ENCODE measurements at places on chromosomes 3 and 15.

GRCh38 chr3:8840556-8840955 is 71.1 kb upstream of the OXTR start:
- DNase-seq, result no peak

DNA sequence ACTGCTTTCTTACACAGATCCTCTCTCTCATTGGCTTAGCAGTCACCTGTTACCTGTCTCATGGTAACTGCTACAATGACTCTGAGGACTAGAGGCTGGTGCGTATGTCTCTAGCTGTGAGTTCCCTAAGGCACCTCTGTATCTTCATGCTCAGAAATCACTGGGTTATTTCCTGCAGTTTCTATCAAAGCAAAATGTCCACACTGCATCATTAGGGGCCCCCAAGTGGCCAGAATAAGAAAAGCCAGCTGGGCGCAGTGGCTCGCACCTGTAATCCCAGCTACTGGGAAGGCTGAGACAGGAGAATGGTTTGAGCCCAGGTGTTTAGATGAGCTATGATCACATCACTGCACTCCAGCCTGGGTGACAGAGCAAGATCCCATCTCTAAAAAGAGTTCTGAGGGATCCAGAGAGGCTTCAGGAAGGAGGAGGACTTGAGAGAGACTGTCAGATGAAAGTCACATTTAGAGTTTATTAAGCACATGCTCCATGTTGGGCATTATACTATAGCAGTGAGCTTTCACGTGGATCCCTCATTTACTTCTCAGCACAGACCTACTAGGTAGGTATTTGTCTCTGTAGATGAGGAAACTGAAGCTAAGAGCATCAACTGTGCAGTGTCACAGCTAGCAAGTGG is 2.3 kb upstream of the VPS18 start:
- peak; percentile 48 for DNase-seq

GRCh38 chr3:111547631-111548030 is 5.6 kb downstream of the CD96 start:
- DNase-seq, result no peak

GRCh38 chr15:51390241-51390965 is 48.9 kb downstream of the GLDN start:
- DNase-seq, result no peak

- DNase-seq, result no peak
Observed at GRCh38 chr15:85580879-85581278, 200.5 kb downstream of the AKAP13 start.

GRCh38 chr3:121989943-121990342 is 32.1 kb downstream of the ILDR1 start:
- no peak for DNase-seq

DNA sequence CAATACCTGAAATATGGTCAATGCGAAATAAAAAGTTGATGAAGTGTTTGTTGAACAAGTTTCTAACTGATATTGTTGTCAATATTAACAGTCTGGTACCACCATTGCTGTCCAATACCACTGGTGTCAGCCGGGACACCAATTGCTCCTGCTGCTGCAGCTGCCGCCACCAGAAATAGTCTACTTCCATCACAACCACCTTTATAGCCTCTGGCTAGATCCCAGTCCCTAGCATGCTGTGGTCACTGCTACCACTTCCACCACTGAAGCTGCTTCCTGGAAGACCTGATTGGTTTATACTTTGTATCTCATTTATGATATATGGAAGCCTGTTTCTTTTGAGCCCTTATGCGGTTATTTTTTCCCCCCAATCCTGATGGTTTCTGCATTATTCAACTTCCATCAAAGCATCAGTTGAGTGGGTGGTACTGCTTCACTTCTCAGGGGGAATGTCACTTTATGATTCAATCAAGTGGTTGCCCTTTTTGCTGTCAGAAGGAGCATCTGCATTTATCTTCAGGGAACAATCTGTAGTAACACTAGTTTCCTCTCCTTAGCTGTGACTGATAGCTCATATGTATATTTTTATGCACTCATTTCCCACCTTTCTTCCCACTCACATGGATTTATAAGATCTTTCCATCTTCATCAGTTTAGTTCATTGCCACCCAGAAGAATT is 11.7 kb downstream of the LNP1 start:
- DNase-seq, result no peak

GRCh38 chr3:187005827-187006481 is 75.6 kb downstream of the ST6GAL1 start:
- DNase-seq, result no peak

DNA sequence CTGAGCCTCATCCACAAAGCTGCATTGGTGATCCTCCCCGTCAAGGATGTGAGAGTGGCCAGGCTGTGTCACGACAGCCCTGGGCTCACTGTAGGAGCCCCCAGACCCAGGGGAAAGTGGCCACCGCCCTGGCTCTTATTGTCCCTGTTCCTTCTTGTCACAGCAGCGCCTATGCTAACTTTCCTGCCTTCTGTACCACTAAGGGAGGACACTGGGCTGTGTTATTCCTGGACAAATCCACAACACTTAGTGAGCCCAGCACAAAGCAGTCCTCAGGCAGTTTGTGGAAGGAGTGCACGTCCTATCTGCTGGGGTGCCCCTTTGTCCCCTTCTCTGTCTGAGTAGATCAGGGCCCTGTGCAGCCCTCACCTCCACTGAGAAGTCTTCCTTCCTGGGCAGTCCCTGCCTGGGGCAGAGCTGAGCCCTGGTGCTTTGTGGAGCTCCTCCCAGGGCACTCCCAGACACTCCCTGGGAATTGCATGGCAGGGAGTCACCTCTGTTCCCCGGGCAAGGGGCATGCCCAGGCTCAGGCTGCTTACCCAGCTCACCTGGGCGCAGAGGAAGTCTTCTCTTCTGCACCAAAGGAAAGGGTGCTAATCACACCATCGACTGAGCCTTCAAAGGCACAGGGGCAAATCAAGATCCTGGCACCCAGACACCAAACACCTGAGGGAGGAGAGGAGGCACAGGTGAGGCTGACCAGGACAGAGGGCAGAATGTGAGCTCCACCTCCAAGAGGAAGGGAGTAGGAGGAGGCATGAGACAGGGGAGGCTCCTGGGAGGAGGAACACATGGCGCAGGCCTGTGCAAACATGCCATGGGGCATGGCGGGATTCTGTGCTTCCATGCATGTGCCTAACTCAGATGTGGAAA is 138.7 kb downstream of the KLF13 start:
- DNase-seq, result no peak

DNA sequence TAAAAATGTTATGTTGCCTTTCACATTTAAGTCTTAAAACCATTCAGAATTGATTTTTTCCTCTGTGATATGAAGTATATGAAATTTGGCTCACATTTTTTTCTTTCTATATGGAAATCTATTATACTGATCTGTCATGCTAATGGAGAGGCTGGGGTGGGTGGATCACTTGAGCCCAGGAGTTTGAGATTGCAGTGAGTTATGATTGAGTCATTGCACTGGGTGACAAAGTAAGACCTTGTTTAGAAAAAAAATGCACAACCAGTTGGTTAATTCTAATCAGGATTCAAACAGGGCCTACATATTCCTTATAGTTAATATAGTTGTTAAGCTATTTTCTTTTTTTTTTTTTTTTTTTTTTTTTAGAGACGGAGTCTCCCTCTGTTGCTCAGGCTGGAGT is 230.5 kb downstream of the MFSD1 start:
- DNase-seq, result no peak

DNA sequence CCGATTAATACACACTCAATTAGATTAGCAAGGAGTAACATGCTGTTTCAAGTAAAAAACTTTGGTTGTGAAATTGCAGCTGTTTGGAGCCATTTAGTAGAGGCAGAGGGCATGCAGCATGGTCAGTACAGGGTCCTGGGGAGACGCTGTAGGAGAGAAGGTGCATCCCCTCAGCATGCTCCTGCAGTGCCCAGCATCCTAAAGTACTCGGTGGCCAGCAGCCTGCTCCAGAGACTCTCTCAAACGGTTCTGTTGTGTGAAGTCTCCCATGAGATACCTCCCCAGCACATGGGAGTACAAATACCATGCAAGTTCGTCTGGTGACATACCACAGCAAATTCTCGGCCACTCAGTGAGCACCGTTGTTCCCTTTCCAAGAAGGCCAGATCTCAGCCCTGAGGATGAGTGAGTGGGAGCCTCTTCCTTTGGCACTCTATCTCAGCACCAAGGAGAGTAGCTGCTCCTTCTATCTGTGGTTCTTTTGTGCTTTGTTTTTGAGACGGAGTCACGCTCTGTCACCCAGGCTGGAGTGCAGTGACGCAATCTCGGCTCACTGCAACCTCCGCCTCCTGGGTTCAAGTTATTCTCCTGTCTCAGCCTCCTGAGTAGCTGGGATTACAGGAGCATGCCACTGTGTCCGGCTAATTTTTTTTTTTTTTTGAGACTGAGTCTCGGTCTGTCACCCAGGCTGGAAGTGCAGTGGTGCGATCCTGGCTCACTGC is 72.7 kb downstream of the TJP1 start:
- no peak for DNase-seq

GRCh38 chr3:72274493-72275330 is 489.8 kb upstream of the PROK2 start:
- DNase-seq, result peak; percentile 62

DNA sequence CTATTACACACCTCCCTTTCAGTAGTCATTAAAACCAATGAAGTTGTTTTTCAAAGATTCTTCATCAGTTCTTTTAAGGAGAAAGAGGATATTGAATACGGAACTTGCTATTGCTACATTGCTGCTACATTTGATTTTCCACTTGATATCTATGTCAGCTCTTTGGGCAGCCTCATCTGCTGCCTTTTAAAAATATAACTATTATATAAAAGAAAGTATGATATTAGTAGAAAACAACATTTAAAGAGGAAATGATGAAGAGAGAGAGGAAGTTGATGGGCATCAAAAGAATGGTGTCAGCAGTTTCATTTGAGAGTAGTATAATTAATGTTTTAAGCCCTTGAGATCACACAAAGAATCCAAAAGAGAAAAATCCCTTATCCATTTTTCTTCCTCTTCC is 171.4 kb downstream of the NFKBIZ start:
- no peak for DNase-seq

GRCh38 chr3:142502187-142502985 is 54.5 kb upstream of the XRN1 start:
- DNase-seq, result no peak

- no peak for DNase-seq
Observed at GRCh38 chr15:77610731-77611130, 22.0 kb downstream of the LINGO1 start.

DNA sequence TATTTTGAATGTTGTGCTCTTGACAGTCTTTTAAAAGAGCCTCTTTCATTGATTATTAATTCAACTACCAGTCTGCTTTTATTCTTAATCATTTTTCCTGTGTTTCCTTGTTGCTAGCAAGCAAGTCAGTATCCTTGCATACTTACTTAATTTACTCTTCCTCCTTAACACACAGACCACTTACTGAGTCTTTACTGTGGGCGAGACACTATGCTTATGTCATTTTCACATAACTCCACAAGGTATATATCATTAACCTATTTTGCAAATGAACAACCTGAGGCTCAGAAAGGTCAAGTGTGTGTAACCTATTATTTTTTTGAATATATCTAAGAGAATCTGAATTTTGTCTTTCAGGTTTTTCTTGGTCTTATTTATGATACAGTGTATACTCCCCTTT is 130.9 kb downstream of the WDR76 start:
- DNase-seq, result no peak

- DNase-seq, result no peak
Observed at GRCh38 chr3:194354315-194354714, 3.2 kb upstream of the CPN2 start.

- DNase-seq, result no peak
Observed at GRCh38 chr15:58737298-58737697, 12.2 kb downstream of the ADAM10 start.

- DNase-seq, result peak; percentile 11
Observed at GRCh38 chr3:75048650-75049049, 434.2 kb upstream of the CNTN3 start.

DNA sequence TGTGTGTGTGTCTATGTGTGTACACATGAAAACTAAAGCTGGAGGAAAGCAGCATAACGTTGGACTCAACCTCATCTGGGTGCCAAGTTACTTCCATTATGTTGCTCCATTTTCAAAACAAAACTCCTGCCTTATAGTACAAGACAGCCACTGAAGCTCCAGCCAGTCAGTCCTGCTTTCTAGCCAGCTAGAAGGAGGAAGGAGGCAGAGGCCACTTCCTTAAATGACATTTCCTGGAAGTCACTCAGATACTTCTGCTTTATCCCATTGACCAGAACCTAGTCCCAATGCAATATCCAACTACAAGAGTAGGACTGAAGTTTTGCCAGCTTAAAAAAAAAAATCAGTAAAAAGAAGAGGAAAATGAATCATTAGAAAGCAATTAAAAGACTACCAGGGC is 31.7 kb downstream of the CADPS start:
- DNase-seq, result no peak

DNA sequence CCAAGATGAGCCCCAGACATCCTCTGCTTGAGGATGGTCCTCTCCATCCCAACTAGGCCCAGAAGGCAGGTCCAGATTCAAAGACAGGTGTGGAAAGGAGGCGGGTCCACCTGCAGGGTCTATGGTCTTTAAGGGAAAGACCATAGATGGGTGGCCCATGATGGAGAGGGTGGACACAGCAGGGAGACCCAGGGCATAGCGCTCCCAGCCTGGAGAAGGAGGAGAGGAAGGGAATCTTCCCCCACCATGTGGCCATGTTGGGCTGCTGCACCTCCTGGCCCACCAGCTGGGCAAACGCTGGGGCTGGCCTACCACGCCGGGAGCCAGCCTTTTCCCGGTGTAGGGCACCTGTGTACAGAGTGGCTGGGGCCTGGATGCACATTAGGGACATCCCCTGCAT is 265.2 kb upstream of the TLE3 start:
- DNase-seq, result peak; percentile 59

- no peak for DNase-seq
Observed at GRCh38 chr3:140870351-140870750, 71.3 kb upstream of the SLC25A36 start.

- DNase-seq, result no peak
Observed at GRCh38 chr15:101709466-101709865, 14.8 kb downstream of the TARS3 start.

GRCh38 chr3:70546679-70547078 is 234.2 kb upstream of the MDFIC2 start:
- no peak for DNase-seq

DNA sequence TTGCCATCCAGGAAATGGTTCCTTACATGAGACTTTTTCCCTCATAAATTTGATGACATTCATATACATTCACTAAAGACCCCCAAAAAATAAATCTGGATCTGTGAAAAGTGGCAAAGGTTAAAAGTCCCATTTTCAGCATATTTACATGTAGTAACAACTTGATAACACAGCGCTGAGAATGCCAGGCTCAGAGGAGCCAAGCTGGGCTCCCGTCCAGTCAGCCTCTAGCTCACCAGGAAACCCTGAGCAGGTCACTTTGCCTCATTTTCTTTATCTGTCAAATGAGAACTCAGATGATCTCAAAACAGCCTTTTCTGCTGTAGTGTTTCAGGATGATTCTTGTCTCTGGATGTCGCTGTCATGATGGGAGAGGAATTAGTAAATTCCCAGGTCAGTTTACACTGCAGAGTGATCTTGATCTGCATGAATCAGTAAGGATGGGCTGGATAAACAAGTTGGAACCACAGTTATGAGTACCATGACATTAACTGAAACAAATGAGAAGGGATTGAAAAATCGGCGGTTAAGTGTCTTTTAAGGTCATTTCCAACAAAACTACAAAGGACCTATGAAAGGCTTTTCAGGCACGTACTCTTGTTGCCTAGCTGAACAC is 82.8 kb downstream of the PPARG start:
- DNase-seq, result no peak

- DNase-seq, result no peak
Observed at GRCh38 chr15:44657378-44657777, 6.1 kb downstream of the SPG11 start.

GRCh38 chr3:183108001-183108449 is 8.7 kb upstream of the MCCC1 start:
- no peak for DNase-seq

Measured in tongue (tissue), 3 donors.